ENCODE measurements at places on chromosomes 4 and X.

DNA sequence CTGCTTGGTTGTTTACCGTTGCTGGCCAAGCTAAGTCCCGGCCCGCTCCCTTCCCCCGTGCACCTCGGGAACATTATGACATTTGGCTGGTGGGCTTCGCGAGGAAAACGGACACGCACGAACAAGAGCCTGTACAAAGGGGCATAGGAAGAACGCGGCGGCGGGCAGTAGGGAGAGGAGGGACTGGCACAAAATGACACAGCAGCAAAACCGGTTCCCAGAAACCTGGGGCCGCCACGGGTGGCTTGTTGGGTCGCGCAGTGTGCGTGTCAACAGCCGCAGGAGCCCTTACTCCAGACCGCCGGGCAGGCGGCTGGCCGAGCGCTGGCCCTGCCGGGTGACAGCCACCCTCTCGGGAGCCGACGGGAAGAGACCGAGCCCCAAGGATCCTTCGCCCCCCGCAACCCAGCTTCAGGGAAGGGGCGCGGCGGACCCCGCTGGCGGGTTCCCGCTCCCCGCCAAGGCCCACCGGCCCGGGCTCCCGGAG lies 1.6 kb upstream of the LIN54 start:
- DNase-seq = no peak

- DNase-seq = no peak
Measured at GRCh38 chrX:64853424-64853823, 122.8 kb downstream of the ZC4H2 start.

- DNase-seq = no peak
Measured at GRCh38 chrX:110228453-110228852, 89.4 kb downstream of the AMMECR1 start.

- DNase-seq = no peak
Measured at GRCh38 chr4:38411981-38412536, 251.9 kb upstream of the KLF3 start.

GRCh38 chr4:46250997-46251396 lies 127.1 kb upstream of the GABRG1 start:
- no peak for DNase-seq

DNA sequence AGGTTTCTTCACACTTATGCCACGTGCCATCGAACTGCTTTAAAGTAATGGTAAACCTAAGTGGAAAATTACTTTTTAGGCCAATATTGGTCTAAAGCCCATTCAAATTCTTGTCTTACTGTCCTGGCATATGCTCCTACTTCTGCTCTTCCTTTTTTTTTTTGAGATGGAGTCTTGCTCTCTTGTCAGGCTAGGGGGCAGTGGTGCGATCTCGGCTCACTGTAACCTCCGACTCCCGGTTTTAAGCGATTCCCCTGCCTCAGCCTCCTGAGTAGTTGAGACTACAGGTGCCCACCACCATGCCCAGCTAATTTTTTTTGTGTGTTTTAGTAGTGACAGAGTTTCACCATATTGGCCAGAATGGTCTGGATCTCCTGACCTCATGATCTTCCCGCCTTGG lies 129.0 kb upstream of the TECRL start:
- DNase-seq = no peak

DNA sequence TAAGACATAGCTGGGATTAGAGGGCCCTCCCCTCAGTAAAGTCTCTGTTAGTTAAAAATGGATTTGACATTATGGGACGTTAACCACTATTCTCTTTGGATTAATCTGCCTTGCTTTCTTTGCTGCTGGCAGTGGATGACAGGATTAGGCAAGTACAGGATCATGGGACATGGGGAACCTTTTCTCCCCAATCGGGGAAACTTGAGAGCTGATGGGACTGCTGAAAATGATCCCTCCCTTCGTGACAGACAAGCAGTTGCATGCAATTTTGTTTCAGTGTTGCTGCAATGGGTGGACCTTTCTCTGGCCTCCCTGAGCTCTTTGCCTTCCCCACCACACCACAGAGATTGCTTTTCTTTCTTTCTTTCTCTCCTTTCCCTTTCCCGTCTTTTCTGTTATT lies 120.2 kb upstream of the BANK1 start:
- no peak for DNase-seq
